KG1 (cell line): ENCODE measurements at places on chromosomes 13 and 19.

DNA sequence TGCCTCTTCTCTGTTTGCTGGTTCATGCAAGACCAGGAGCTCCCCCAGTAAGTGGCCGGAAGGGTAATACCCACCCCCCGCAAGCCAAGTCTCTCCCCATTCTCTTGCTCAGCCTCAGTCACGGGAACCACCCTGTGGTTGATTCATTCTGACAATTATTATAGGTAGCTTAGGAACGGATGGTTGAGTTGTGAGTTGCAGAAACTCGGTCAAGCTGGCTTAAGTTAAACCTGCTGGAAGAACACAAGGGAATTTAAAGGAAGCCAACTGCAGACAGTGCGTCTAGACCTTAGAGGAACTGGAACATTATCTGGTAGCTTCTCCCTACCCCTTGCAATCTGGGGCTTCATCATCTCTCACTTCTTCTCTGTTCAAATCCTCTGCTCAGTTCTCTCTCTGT is 8.9 kb downstream of the FPR1 start:
- DNase-seq: no peak

- no peak for DNase-seq
These were observed 11.3 kb upstream of the ITM2B start for GRCh38 chr13:48221686-48222187.

- no peak for DNase-seq
These were observed 18.9 kb downstream of the VASP start for GRCh38 chr19:45526143-45526542.

DNA sequence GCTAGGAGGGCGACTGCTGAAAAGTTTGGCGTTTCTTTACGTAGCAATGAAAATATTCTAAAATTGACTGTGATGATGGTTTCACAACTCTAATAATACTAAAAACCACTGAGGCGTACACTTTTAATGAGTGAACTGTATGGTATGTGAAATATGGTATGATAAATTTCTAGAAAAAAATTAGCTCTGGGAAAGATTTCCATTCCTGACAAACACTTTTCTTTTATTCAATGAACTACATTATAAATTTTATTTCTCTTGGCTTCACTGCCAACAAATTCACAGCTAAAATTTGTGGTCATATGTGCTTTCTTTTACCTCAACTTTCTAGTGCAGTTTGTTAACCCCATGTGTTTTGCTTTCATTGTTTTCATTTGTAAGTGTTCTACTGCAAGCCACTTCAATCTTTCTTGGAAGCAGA is 11.1 kb downstream of the ZC3H13 start:
- DNase-seq: no peak

DNA sequence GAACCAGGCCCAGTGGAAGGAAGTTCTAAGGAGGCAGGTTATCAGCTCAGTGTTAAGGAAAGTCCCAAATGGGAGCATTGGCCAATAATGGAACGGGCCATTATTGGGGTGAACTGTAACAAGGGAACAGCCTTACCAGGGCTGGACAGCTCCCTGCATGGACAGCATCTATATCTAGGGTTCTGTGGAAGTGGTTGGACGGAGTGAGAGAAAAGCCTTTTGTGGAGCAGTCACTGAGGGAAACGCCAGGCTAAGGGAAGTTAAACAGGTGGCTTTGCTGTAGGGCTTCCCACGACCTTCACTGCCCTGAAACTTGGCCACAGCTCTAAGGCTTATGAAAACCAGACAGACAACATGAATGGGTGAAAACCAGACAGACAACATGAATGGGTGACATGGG is 17.0 kb downstream of the POU2F2 start:
- DNase-seq: no peak

DNA sequence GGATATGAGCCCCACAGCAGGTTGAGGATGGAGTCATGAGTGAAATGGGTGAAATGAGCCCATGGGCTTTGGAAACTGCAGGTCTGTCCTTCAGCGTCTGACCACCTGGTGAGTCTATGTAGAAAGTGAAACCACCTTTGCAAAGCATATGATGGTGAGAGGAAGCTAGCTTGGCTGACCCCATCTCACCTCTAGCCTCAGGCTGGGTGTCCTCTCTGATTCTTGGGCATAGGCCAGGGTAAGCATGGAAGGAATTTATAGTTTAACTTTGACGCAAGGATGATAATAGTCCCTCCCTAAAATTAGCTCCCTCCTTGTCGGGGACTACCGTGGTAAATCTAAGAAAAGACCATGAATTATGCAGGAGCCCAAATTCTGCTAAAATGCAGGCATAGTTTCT is 16.8 kb upstream of the PSG9 start:
- no peak for DNase-seq

DNA sequence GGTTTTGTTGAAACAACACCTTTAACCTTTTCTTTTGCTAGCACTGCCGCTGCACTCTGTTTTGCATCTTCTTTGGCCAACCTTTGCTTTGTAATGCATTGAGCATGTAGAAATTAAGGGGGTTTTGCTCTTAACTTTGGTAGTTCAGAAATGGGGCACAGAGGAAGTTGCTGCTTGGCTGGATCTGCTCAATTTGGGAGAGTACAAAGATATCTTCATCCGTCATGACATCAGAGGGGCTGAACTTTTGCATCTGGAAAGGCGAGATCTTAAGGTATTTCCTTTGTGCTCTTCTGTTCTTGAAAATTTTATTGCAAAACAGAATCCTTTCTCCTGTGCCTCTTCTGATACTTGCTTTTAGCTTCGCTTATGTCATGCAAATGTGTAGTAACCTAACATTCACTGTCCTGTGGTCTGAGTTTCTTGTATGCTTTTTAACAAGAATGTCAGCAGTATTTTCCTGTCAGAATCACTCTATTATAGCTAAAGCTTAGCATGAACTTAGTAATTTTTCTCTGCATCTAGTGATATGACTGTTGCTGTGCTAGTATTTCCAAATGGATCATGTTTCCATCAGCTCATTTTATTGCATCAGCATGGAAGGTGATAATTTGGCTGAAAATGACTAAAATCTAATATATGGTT is 50.7 kb upstream of the AKAP11 start:
- DNase-seq: no peak

- no peak for DNase-seq
These were observed 155.0 kb upstream of the SERP2 start for GRCh38 chr13:44218501-44219240.

- no peak for DNase-seq
These were observed 780.2 kb upstream of the SLITRK1 start for GRCh38 chr13:84662491-84662890.

DNA sequence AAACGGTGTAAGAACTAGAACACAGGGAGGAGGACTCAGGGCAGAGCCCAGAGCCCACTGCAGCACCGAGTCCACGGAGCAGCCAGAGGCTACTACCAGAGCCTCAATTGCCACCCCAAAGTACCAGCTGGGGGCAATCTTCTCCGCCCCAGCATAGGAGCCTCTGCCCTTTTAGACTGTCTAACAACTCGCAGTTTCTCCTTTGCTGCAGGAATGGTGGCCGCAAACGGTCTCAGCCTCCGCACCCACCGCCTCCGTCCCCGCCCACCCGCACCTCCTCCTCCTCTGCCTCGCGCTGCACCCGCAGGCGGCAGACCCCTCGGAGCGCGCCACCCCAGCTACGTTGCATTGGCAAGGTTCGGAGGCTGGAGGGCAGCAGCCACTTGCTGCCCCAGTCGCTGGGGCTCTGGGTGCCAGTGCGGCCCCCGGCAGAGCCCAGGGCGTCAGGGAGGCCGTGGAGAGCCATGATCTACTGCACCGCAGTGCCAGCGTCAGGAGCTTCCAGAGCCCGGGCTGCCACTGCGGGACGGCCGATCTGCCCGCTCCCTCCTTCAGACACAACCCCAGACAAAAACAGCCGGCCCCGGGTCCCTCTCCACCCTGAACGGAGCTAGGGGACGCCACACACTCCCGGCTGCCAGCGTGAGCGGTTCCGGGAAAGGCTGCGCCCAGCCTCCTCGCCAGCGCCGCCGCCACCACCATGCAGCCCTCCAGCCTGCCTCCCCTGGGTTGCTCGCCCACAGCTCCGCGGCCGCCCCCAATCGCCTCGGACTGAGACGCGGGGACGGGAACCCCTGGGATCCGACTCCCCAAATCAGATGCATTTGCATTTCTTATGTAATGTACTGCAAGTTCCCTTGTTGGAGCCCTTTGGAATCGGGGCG is 1.8 kb downstream of the FGF14 start:
- no peak for DNase-seq

- no peak for DNase-seq
These were observed 71.4 kb downstream of the RASA3 start for GRCh38 chr13:114061047-114061446.

DNA sequence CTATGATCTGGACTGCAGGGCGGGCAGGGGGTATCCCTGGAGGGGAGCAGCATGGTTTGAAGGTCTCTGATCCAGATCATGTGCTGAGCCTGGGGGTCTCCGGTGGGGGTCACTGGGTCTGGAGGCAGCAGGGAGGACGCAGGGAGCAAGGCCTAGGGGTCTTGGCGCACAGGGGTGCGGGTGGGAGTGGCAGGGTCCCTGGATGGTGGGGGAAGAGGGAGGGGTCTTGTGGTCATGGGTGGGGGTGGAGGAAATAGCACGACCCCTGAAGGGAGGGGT is 1.9 kb downstream of the BTBD2 start:
- no peak for DNase-seq

GRCh38 chr13:40786568-40786996 is 2.8 kb upstream of the SLC25A15 start:
- no peak for DNase-seq

DNA sequence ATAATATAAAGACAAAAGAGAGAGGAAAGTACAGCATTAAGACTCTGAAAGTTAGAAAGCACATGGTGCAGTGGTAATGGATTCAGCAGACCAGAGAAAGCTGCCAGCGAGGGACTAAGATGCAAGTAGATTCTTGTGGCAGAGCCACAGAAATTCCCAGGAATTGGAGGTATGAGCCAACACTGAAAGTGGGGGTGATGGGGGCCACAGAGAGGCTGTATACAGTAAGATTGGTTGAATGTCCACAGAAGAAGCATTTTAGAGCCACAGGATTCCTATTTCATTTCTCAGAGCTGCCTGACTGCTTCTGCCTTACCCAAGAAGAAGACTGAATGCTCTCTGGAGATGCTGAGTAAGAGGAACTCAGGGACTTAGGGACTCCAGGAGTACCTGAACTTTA is 295.0 kb downstream of the LMO7 start:
- no peak for DNase-seq

GRCh38 chr19:16525751-16526481 is 16.3 kb downstream of the CHERP start:
- DNase-seq: no peak

DNA sequence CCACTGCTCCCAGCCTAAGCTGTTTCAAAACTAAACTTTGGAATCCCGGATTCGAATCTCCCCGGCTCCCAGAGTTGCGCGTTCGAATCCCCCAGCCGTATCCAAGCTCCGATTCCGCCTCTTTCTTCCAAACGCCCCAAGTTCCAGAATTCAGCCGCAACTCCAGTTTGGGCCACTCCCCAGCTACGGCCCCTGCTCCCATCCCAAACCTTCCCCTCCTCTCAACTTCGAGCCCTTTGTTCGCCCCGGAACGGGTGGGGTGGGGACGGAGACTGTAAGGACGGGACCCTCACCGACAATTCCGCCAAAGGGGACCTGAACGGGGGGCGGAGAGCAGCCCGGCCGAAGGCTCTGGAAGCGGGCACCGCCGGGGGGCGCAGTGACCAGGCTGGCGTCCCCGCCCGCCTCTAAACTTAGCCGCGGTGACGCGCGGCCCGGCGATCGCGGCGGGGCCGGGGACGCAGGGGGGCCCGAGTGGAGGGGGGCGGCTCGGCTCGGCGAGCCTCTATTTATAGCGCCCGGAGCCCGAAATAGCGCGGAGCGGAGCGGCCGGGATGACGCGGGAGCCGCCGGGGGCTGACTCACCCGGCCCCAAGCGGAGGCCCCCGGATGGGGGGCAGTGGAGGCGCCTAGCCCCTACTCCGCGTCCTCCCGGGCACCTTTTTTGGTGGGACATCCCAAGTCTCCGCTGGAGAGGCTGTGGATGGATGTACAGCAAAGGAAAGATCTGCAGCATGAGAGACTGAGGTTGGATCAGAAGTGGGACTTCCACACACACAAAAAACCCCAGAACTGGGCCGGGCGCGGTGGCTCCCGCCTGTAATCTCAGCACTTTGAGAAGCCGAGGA is 4.9 kb upstream of the ERCC1 start:
- no peak for DNase-seq

DNA sequence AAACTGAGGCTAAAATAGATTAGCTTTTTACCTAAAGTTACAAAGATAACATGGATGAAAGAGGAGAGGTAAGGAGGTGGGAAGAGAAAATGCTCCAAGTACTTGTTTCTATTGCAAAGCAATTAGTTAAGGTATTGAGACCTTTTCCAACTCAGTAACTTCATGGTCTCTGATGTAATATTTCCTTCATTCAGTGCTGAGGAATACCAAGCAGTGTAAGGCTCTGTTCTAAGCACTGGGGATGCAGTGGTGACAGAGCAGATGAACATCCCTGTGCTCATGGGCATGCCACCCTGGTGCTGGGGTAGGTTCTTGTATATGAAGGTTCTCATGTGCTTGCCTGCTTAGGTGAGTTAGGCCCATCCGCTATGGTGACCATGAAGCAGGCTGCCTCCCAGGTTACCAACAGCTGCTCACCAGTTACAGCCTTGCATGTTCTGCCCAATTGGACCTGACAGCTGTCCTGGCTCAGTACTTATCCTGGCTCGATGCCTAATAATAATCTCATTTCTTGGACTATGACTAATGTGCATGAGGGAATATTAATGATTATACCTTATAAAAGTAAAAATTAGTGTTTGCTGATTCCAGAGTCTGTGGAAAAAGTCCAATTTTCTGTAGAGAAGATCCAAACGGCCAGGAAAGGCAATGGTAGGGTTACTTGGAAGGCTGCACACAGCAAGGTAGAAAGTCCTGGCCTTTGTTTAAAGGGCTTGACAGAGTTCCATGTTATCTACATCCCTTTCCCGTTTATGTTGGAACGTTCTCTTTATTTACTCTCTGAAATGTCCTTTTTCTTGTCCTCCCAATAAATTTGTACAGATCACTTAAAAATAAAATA is 48.3 kb downstream of the LATS2 start:
- DNase-seq: no peak

DNA sequence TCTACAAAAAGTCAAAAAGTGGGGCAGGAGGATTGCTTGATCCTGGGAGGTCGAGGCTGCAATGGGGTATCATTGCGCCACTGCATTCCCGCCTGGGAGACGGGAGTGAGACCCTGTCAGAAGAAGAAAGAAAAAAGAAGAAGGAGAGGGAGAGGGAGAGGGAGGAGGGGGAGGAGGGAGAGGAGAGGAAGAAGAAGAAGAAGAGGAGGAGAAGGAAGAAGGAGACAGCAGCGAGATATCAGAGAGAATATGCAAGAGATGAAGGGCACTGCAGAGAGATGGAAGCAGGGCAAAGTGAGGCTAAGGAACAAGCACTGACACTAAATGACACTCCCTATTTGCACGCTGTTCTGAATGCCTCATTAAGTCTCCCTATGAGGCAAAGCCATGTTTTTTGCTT is 14.5 kb downstream of the CYP2F1 start:
- no peak for DNase-seq

GRCh38 chr13:102028868-102029267 is 373.0 kb downstream of the FGF14 start:
- no peak for DNase-seq

- no peak for DNase-seq
These were observed 786.4 kb upstream of the SLITRK1 start for GRCh38 chr13:84668637-84669036.

GRCh38 chr19:3097442-3097871 is 3.3 kb downstream of the GNA11 start:
- DNase-seq: no peak
